ENCODE measurements at places on chromosomes 12 and 14. TPM values are rescaled to one million over a fixed set of nuclear protein-coding genes. Genes with fewer than 3 reads are reported as not detected.

EXOC3L4 gene
- total RNA-seq: not detected

NELL2 gene
- total RNA-seq: 16.4 TPM

- DNase-seq: no peak
- peaks cover 20% of the 10 kb centered on the region for H3K4me1 ChIP-seq
- no peaks in the 10 kb centered on the region for H3K27me3 ChIP-seq
These were observed 9.9 kb downstream of the MAP3K12 start for GRCh38 chr12:53489242-53489864.

DNA sequence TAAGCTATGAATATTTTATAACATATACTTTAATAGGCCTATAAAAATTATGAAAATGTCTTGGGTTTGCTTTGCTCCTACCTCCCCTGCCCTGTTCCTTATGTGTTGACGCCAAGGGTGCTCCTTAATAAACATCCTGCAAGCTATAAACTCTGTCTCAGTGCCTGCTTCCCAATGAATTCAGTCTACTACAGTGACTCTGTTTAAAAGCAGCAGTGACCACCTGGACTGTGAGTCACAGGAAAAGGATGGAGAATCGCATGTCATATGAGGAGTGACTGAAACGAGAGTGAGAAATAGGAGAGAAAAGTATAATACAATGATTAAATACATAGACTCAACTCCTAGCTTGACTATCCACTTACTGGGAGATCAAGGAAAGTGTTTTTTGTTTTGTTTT is 41.1 kb upstream of the CFAP54 start:
- DNase-seq: no peak
- peaks cover 3% of the 10 kb centered on the region for H3K36me3 ChIP-seq
- H3K4me1 ChIP-seq: peaks cover 40% of the 10 kb centered on the region
- no peak overlapping the region for H3K4me3 ChIP-seq
- H3K27me3 ChIP-seq: no peaks in the 10 kb centered on the region
- H3K27ac ChIP-seq: no peak overlapping the region

DNA sequence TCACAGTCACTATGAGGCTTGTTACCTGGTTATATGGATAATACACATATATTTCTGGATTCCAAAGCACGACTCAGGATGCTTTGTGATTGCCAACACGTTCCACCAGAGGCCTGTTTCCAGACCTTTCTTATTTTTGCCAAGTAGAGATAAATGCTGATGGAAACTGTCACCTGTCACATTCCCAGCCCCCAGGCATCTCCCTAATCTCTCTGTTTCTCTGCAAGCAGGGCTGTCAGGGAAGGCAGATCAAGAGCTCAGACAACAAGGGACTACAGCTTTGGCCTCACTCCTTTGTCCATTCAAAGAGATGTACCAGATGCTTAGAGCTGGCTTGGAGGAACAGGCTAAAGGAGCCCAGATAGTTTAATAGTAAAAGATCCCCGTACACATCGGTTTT is 21.8 kb upstream of the DDHD1 start:
- H3K4me1 ChIP-seq: peaks cover 30% of the 10 kb centered on the region
- H3K4me3 ChIP-seq: no peak overlapping the region
- H3K36me3 ChIP-seq: peaks cover 14% of the 10 kb centered on the region
- no peak for DNase-seq

GRCh38 chr12:62969695-62970094 is 34.7 kb upstream of the PPM1H start:
- H3K27ac ChIP-seq: no peak overlapping the region
- no peaks in the 10 kb centered on the region for H3K4me1 ChIP-seq
- DNase-seq: no peak
- no peak overlapping the region for H3K4me3 ChIP-seq
- no peaks in the 10 kb centered on the region for H3K36me3 ChIP-seq

- no peak overlapping the region for H3K4me3 ChIP-seq
- no peaks in the 10 kb centered on the region for H3K36me3 ChIP-seq
- H3K27ac ChIP-seq: no peak overlapping the region
These were observed 149.3 kb downstream of the CALM1 start for GRCh38 chr14:90545966-90546751.
